HCEC 1CT (cell line): ENCODE measurements at places on chromosomes 5 and 9.

GRCh38 chr5:37881359-37881758, 41.5 kb upstream of the GDNF start:
- DNase-seq: no peak

- DNase-seq: peak; percentile 59
Measured at GRCh38 chr9:105333076-105333475, 88.6 kb downstream of the SLC44A1 start.

DNA sequence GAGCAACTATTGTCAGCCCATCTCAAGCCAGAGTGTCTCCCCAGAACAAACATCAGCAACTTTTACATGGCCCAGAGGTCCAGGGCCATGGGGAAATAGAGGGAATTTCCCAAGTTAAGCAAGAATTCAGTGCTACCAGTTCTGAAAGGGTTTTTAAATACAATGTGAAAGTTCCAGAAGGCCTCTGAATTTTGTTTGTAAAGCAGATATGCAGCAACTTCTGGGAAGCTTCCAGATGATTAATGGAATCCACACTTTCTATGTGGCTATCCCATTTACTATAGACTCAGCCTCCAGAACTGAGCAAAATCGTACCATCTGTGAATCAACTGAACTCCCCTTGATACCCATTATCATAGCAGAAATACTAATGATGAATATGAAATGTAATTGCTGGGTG, 93.8 kb downstream of the FEM1C start:
- DNase-seq: peak; percentile 58

DNA sequence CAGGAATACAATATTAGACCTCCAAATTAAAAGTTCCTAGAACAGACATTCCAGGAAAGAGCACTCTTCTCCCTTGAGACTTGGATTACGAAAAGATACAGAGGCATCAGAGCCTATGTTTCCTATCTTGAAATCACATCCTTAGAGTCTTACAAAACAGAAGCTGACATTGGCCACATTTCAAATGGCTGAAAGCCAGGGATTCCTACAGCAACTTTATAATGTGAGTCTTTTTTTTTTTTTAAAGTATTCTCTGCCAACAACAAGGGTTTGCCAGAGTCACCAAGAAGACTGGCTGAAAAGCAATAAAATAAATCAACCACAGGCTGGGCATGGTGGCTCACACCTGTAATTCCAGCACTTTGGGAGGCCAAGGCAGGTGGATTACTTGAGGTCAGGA, 63.1 kb downstream of the TRPM6 start:
- DNase-seq: peak; percentile 9

DNA sequence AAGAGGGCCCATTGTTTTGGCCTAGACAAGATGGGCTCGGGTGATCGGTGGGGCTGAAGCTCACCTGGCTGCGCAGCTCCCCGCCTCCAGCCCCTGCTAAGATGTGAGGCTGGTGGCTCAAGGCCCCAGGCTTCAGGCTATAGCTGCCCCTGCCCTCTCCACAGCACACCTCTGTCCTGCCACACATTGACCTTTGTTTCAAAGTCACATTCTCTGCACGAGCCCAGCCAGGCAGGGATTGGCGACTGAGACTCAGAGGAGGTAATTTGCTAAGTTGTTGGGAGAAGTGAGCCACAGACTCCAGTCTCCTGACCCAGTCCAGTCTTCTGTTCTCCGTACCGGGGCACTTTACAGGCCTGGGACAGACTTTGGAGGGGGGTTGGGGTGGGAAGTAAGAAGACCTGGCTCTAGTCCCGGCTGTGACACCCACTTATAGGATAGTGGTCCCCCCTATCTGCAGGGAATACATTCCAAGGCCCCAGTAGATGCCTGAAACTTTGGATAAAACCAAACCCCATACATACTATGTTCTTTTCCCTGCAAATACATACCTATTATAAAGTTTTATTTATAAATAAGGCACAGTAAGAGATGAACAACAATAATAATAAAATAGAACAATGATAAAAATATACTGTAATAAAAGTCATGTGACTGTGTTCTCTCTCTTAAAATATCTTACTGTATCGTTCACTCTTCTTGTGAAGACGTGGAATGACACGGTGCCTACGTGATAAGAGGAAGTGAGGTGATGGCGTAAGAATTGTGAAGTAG, 13.3 kb downstream of the PDGFRB start:
- no peak for DNase-seq

- no peak for DNase-seq
Measured at GRCh38 chr5:66356011-66356565, 212.0 kb downstream of the SREK1 start.

- no peak for DNase-seq
Measured at GRCh38 chr5:169943026-169943425, 37.3 kb downstream of the INSYN2B start.

GRCh38 chr5:158139161-158139560, 280.2 kb upstream of the CLINT1 start:
- peak; percentile 78 for DNase-seq

DNA sequence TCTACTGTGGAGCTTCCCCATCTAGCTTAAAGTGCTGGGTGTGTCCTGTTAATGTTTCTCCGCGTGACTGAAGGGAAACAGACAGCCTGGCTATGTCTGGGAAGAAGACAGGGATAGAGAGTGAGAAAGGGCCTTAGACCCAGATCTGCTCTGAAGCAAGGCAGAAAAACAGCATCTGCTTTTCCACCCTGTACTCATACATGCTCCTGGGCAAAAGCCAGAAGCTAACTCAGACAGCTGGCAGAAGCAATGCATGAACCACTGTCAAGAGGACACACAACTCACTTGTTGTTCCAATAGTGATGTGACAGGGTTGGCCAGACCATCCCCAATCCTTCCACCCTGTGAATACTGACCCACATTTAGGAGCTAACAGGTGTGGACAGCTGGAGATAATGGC, 63.3 kb downstream of the DPYSL3 start:
- no peak for DNase-seq

GRCh38 chr9:111720174-111720573, 58.8 kb downstream of the GNG10 start:
- peak; percentile 20 for DNase-seq

DNA sequence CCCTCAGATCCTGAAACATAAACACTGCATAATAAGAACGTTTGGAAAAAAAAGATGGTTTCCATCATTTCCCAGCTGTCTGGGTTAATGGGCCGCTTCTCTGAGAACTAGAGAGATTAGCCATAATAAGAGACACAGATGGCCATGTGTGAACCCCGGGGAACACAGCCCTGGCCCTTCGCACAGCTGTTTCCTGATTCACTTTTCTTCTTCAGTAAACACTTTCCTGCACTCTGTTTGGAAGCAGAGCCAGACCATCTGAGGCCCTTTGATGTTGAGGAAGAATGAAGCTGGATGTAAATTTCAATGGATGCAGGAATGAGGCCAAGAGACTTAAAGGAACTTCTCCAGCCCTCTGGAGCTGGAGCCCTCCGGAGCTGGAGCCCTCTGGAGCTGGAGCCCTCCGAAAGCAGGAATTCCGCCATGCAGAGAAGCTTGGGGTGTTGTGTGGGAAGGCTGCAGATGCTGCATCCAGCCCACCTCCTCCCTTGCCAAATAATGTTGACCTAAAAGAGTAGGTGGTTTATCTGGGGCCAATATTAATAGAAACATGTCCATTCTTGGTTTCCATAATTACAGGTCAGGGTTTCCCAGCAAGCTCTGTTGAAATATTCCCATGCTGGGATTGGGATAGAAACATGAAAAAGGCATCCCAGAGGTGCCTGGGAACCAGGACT, 218.9 kb downstream of the NXNL2 start:
- no peak for DNase-seq
